ENCODE measurements at places on chromosomes 6 and 20. TPM values are rescaled to one million over a fixed set of nuclear protein-coding genes. Genes with fewer than 3 reads are reported as not detected.

The BMP7 gene
- polyA plus RNA-seq, result 1.2 TPM

The CST7 gene
- 1.8 TPM for polyA plus RNA-seq

The CALHM4 gene
- not detected for polyA plus RNA-seq

DNA sequence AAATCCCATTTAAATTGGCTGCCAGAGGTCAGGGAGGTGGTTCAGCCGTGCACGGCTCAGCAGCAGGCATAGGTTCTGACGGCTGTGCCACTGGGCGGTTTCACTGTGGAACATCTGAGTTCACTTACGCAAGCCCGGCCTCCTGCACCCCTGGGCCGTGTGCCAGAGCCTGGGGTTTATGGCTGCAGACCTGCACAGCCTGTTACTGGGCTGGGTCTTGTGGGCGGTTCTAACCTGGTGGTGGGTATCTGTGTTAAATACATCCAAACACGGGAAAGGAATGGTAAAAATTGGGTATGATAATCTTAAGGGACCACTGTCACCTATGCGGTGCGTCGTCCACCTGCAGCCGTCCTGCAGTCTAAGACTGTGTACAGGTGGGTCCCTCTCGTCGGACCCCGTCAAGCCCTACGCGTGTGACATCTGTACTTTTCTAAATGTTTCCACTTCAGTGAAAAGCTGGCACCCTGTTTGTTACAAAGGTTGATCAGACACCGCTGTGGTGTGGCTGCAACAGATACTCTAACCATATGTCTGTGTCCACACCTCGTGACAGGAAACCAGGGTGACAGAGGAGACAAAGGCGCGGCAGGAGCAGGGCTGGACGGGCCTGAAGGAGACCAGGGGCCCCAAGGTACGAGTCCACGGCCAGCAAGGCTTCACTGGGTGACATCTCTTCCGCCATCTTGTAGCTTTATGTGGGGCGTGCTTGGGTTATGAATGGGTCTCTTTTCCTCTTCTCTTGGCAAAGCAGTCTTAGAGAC lies 21.5 kb downstream of the COL9A3 start:
- no peak for DNase-seq

- no peak for DNase-seq
Measured at GRCh38 chr6:18577491-18577890, 190.3 kb downstream of the RNF144B start.

DNA sequence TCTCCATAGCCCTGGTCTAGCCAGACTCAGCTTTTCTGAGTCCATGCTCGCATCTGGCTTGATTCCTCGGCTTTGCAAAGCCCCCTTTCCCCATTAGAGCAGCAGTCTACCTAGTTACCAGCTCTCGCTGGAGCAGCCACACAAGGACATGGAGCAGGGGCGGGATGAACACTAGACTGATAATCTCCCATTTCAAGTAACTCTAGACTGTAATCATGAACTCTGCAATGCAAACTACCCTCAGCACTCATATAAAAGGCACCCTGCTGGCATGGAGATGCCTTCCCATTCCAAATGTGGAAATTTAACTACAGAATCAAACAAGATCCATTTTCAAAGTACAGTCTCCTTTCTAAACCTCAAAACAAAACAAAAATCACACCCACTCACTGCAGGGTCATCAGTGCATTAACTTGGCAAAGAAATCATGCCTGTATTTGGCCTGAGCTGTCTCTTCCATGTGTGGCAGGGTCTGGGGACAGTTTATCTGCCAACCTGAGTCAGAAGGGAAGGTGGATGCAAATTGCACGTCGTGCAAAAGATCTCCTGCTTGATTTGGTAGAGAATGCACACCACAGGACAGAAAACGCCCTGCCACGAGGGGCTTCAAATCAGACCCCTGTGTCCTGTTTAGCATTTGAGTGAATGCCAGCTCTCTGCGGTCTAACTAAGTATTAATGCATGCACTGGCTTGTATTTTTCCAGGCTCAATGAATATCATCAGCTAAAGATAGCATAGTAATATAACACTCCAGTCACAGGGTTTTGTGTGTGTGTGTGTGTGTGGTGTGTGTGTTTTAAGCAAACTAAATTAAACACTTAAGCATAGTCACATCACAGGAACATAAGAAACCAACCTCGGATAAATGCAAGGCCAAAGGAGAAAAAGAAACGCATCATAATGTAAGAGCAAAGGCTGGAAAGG lies 85.3 kb downstream of the MYLK4 start:
- no peak for DNase-seq

- no peak for DNase-seq
Measured at GRCh38 chr6:142246960-142247359, 54.8 kb upstream of the ADGRG6 start.

DNA sequence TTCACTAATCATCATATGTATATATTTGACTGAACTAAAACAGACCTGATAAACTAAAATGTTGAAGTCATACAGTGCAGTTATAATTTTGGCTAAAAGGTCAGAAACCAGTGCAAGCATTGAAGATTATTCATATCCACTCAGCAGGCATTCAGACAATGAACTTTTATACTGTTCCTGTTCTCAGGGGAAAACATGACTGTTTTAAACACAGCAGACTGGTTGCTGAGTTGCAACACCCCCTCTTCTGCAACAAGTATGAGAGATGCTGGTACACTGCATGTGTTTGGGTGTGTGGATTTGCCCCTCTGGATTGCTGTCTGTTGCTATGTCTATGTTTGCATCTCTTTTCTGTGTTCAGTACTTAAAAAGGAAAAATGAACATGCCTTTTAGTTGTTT lies 206.8 kb downstream of the EYA4 start:
- DNase-seq, result no peak

GRCh38 chr20:56360908-56361205 lies 2.1 kb downstream of the FAM210B start:
- DNase-seq, result no peak

DNA sequence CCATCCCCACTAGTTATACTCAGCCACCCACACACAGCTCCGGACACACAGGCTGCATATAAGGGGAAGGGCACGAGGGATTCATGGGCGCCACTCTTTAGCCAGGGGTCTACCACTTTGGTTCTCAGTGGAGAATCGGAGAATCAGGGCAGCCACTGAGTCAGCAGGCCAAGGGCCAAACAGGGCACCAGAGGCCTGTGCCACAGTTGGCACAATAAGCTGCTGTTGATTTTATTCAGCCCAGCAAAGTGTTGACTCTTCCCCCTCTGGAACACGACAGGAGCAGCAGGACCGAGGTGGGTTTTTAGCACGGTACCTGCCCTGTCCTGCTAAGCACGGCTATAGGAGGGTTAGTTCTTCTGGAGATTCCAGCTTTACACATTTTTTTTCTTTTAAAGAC lies 48.3 kb downstream of the GJA10 start:
- no peak for DNase-seq

Data from adrenal gland (tissue), 19 donors.